ENCODE measurements at places on chromosomes 6 and 20.

- no peak for DNase-seq
These were observed 99.1 kb downstream of the ADGB start for GRCh38 chr6:146697921-146698320.

DNA sequence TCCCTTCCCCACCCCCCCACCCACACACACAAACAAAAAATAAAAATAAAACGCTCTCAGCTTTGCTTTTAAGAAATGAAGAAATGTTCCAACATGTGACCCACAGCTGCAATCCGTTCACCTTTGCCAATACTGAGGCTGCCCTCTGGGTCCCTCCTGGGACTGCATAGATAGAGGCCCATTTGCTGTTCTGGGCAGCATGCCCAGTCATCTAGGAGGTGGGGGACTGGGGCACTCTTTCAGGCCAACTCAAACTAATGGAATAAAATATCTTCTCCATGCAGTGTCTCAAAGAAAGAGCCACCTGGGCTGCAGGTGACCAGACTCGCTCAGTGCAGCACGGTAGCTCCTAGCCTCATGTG is 79.9 kb downstream of the SLC22A3 start:
- DNase-seq, result no peak

DNA sequence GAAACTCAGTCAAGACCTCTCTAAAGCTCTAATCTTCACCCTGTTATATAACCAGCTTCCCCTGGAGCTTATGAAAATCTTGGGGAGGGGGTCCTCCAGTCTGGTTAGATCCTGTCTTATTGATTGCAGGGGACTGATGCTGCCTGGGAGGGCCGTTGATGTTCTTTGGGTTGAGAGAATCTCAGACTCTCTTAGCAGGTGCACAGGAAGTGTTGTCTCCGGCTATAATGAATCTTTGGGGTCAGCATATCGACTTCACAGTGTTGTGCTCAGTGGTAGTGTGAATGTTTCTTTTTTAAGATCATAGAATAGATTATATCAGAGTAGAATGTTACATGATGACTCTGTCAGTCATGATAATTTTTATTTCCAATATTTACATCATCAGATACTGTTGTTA is 2.8 kb upstream of the ECI2 start:
- no peak for DNase-seq

GRCh38 chr20:558117-558516 is 14.5 kb upstream of the CSNK2A1 start:
- no peak for DNase-seq

Measured in B cell (primary cell).